ENCODE measurements at places on chromosomes 5 and 9.
A peak's percentile ranks its signal among the peaks of the same experiment; 100 is the strongest.

- no peak for DNase-seq
Measured at GRCh38 chr9:6787793-6788161, 30.0 kb downstream of the KDM4C start.

DNA sequence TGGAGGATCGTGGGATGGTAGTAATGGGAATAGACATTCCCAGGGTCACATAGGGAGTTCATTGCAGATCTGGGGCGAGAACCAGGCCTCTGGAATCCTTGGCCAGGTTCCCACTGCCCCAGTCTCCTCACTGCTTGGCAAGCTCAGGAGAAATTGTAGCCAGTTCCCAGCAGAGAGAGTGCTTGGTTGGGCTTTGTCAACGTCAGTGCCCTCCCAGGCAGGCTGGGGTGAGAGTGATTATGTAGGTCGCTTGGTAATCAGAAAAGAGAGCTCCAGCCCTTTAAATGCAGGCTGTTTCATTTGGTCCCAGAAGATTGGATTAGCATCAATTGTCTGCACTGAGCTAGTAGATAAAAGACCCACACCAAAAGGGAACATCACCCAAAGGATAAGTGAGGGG, 51.8 kb upstream of the GALNT10 start:
- DNase-seq: no peak

GRCh38 chr9:69472101-69472620, 147.1 kb downstream of the ENTREP1 start:
- no peak for DNase-seq

- no peak for DNase-seq
Measured at GRCh38 chr9:34084562-34084961, 35.9 kb upstream of the UBAP2 start.

DNA sequence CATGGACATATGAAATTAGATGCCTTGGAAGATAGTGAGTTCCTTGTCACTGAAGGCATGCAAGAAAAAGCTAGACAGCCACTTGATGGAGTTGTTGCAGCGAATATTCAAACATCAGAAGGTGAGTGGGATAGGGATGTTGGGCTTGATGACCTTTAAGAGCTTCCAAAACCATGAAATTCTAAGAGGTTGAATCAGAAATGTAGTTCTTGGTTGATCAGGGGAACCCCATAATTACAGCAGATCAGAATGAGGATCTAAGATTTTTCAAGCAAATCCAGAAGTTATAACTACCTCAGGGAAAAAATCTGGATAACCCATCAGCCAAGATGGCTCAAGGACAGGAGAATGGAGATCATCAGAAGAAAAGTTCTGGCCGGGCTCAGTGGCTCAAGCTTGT, 244.3 kb upstream of the NR4A3 start:
- DNase-seq: no peak

GRCh38 chr9:79208791-79209396, 362.9 kb upstream of the TLE4 start:
- no peak for DNase-seq

DNA sequence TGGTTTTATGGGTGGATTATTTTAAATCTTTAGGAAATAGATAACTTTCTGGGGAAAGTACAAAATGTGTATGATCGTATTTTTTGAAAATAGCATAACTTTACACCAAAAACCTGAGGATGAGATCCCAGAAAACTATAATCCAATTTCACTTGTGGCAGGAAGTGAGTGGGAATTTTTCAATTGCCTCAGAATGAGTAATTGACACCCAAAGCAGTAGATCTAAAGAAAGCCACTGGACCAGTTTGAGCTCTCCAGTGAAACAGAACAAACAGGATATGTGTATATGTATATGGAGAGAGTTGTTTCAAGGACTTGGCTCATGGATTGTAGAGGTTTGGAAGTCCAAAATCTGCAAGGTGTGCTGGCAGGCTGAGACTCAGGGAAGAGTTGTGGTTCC, 109.2 kb upstream of the SHB start:
- DNase-seq: no peak

- DNase-seq: peak; percentile 27
Measured at GRCh38 chr5:111072949-111073682, 1.6 kb downstream of the TSLP start.

- no peak for DNase-seq
Measured at GRCh38 chr5:142109331-142110045, 909 bp downstream of the NDFIP1 start.

DNA sequence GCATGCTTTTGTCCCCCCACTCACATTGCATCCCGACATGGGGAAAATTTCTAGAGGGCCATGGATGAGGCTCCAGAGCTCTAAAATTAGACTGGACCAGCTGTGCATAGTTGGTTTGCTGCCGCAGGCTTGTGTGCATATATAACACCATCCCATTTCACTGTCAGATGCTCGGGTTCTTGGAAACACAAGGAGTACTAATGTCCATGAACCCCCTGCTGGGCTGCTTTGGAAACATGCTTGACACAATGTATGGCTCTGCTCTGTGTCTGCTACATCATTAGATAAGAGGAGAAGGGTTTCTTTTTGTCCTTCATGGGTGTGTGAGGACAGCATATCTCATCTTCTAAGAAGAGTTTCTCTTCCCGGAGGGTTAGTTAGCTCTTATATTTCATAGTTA, 292.1 kb upstream of the RORB start:
- no peak for DNase-seq

DNA sequence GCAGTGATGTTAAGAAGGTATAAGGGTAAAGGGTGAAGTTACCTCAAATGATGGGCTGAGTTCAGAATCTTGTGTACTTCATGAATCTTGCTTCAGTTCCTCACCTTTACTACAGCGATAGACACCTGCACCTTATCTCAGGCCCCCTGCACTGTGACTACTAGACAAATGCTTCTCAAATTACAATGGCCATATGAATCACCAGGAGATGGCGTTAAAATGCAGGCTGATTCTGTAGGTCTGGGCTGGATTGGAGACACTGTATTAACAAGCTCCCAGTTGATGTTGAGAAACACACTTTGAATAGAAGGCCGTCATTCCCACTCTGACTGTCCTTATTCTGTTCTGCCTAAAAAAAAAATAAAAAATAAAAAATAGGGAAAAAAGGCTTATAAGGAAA, 29.8 kb downstream of the TARS1 start:
- DNase-seq: no peak

DNA sequence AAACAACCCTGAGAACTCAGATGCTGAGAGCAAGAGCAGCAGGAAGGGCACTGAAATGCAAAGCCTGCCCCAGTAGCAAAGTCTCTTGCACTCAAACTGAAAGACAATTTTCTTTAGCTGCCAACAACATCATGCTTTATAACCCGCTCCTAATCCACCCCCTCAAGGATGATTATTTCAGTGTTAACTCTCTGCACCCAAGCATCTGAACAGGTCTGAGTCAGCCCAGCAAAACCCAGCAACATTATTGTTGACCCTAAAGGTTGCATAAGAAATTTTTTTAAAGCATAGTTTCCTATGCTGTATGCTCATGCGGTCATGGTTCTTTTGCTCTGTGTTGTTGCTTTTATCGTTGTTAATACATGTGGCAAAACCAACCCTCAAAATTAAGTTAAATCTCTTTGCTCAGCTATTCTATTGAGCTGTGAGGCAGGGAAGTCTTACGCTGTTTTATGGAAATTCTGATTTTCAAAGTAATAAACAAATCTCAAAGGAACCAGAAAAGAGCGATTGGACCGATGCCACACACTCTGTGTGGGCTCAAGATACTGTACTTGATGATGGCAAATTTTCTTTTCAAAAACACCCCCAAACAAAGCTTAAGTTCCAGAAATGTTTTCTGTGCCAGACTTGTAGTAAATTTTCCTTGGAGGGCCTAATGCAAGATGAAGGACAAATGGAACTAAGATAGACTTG, 440.6 kb upstream of the MPDZ start:
- DNase-seq: no peak

- no peak for DNase-seq
Measured at GRCh38 chr9:2170722-2171121, 155.6 kb downstream of the SMARCA2 start.

DNA sequence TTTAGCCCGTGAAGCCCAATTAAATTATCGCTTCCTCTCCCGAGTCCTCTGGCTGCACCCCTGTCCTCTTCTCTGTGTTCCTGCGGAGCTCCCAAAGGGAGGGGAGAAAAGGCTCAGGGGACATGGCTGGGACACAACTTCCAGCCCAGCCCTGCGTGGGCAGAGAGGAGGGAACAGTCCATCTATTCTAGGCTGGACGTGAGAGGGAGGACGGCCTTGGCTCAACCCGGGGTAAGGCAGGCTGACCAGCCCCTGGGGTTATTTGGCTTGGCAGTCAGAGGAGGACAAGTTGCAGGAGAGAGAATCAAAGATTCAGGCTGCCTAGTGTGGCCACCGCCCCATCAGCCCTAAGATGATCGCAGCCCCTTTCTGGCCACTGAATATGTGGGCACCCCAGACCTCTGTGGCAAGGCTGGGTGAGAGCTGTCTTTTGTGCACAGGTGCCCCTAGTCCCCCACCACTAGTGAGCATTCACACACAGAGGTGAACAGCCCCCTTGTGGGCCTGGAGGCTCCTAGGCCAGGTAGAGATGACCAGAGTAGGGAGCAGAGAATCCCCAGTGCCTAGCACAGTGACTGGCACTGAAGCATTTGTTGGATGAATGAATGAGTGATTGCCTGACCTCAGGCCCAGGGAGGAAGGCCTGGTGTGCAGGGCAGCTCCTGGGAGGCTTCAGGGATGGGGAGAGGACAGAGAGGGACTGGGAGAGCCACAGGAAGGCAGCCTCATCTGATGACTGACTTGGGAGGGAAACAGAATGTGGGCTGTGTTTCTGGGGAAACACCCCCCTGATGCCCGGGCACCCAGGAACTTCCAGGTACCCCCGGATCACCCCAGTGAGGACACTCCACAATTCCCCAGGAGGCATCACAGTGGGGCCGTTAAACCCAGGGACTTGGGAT, 133.9 kb downstream of the C9orf50 start:
- DNase-seq: no peak

- no peak for DNase-seq
Measured at GRCh38 chr9:93645921-93646639, 69.7 kb downstream of the PHF2 start.

GRCh38 chr9:116692616-116693015, 5.5 kb downstream of the TRIM32 start:
- DNase-seq: no peak

GRCh38 chr5:156396830-156397081, 69.8 kb downstream of the SGCD start:
- DNase-seq: no peak

- DNase-seq: no peak
Measured at GRCh38 chr5:95673081-95673480, 9.7 kb downstream of the SPATA9 start.

- no peak for DNase-seq
Measured at GRCh38 chr5:98816582-98817222, 43.2 kb downstream of the RGMB start.

- DNase-seq: no peak
Measured at GRCh38 chr5:148687427-148687826, 33.1 kb upstream of the HTR4 start.

All from activated naive CD8-positive, alpha-beta T cell treated with anti-CD3 and anti-CD28 coated beads, Interleukin-2, amount 50 U/mL, for 16 hours (primary cell).